ENCODE measurements at places on chromosomes 4 and X. TPM values are rescaled to one million over a fixed set of nuclear protein-coding genes. Genes with fewer than 3 reads are reported as not detected.

SSX2B gene
- total RNA-seq = not detected

PHEX gene
- not detected for total RNA-seq

CFAP47 gene
- total RNA-seq = not detected

GLRB gene
- total RNA-seq = 5.2 TPM

RAB40A gene
- not detected for total RNA-seq

MAMLD1 gene
- total RNA-seq = 1.0 TPM

All from mucosa of descending colon (tissue), 3 donors.